ENCODE measurements at places on chromosomes 1 and 21. TPM values are rescaled to one million over a fixed set of nuclear protein-coding genes. Genes with fewer than 3 reads are reported as not detected.

The MANEAL gene
- total RNA-seq, result 1.7 TPM

The SPATA17 gene
- 20.9 TPM for total RNA-seq

The SPRR1A gene
- total RNA-seq, result not detected

The FAM151A gene
- not detected for total RNA-seq

The CACHD1 gene
- total RNA-seq, result 9.6 TPM

The RIMS3 gene
- 5.8 TPM for total RNA-seq

The CRNN gene
- total RNA-seq, result 0.72 TPM

The RIMKLA gene
- 4.8 TPM for total RNA-seq

The PRDM15 gene
- total RNA-seq, result 4.3 TPM

The ESPN gene
- 0.24 TPM for total RNA-seq

The MYOG gene
- 2.6 TPM for total RNA-seq

The RIIAD1 gene
- total RNA-seq, result 4.1 TPM

The G0S2 gene
- 11.1 TPM for total RNA-seq

The TAGLN2 gene
- 60.7 TPM for total RNA-seq

The CROCC gene
- 17.3 TPM for total RNA-seq

The CR2 gene
- 2.2 TPM for total RNA-seq

The RORC gene
- total RNA-seq, result 7.0 TPM

The COL16A1 gene
- total RNA-seq, result 570 TPM

The BTBD8 gene
- 13.2 TPM for total RNA-seq

The CLCA2 gene
- total RNA-seq, result 11.3 TPM

The DMBX1 gene
- 1.4 TPM for total RNA-seq

The HOOK1 gene
- 6.3 TPM for total RNA-seq

The CDK18 gene
- 11.6 TPM for total RNA-seq

The TCEANC2 gene
- 8.7 TPM for total RNA-seq

The SPRR2B gene
- total RNA-seq, result not detected

The PTGER3 gene
- 15.6 TPM for total RNA-seq

The IGSF5 gene
- total RNA-seq, result 2.6 TPM

The PTPRU gene
- total RNA-seq, result 35.2 TPM

The WDR64 gene
- total RNA-seq, result 1.7 TPM

The OR2G6 gene
- 2.2 TPM for total RNA-seq

The RGS8 gene
- total RNA-seq, result 5.3 TPM

The LCE3E gene
- total RNA-seq, result not detected

The RIPK4 gene
- total RNA-seq, result 9.4 TPM

The KIRREL1 gene
- total RNA-seq, result 89.1 TPM

Data from umbilical cord (tissue), 2 donors.